ENCODE measurements at places on chromosomes 16 and 17.

GRCh38 chr16:65922923-65923322 is 443.6 kb upstream of the CDH5 start:
- DNase-seq = no peak

GRCh38 chr17:16313139-16314090 is 39.9 kb downstream of the CENPV start:
- peak; percentile 80 for DNase-seq

DNA sequence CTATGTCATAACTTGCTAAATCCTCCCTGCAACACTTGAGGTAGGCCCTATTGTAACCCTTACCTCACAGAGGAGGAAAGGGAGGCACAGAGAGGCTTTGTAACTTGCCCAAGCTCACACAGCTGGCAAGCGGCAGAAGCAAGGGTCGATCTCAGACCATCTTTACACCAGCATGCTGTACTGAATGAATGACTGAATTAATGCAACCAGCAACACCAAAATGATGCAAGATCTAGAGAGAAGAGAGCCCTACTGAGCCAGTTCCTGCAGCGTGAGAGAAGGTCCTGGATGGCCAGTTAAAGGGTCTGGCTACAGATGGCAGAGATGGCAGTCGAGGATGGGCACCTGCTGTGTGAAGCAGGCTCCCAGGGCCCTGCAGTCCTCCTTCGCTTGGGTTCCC is 8.2 kb upstream of the KLHL36 start:
- DNase-seq = no peak

- DNase-seq = no peak
Measured at GRCh38 chr16:73143576-73144422, 95.9 kb upstream of the ZFHX3 start.

DNA sequence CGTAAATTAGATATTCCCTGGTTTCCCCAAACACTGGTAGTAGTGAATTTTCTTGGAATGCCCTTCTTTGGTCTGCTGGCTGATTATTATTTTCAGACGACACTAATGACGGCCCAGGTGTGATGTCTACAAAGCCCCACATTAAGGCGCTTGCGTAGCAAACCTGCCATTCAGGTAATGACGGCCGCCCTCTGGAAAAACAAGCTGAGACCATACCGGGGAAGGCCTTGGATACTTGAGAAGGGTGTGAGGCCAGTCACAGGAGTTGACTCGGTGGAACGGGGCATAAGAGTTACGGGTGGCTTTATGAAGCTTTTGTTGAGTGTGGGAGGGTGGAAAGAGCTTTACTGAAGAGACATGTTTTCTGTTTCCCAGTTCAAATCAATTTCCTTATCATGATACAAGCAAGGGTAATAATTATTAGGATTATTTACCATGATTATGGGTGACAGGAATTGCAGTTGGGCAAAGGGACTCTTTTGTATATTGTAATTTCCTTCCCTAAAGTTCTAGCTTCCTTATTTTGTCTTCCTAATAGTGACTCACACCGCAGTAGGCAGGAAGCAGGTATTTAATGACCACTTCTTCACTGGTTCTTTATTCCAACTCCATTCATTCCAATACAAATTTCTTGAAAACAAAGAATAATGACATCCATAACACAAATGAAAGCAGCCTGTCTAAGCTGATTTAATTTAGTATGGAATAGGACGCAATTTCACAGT is 24.8 kb downstream of the KRT23 start:
- DNase-seq = no peak

GRCh38 chr16:75617121-75617520 is 6.0 kb downstream of the ADAT1 start:
- DNase-seq = no peak

DNA sequence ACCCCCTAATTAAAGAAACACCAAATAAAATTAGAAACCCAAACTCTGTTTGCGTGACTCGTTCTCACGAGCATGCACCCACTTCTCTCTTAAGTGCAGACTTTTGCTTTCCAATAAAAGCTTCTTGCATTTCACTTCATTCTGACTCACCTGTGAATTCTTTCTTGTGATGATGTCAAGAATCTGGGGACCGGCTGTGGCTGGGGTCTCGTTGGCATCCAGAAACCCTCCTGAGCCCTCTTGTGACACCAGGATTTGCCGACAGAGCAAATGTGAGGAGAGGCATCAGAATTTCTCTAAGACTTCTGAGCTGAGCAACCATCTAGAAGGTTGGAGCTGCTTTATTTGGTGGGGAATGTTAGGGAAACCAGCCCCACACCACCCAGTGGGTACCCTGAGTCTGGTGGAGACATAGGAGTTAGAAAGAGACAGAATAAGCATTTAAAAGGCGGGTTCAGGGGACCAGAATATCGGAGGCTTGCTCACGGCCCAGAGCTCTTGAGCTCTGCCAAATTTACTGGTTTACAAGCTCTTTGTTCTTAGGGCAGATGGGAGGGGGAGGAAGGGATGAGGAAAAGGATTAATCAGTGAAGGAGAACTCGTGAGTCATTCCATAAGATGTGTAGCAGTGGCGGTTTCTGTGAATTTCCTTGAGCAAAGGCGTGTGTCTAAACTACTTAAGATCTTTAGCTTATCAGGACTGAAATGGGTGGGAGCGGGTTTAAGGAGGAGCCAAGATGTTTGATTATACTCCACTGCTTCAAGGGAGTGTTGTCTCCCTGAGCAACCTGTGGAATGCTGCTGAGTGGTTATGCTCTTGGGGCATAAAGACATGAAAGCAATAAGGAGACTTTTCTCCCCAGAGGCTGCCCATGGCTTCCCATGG is 24.2 kb upstream of the TMC5 start:
- peak; percentile 70 for DNase-seq

DNA sequence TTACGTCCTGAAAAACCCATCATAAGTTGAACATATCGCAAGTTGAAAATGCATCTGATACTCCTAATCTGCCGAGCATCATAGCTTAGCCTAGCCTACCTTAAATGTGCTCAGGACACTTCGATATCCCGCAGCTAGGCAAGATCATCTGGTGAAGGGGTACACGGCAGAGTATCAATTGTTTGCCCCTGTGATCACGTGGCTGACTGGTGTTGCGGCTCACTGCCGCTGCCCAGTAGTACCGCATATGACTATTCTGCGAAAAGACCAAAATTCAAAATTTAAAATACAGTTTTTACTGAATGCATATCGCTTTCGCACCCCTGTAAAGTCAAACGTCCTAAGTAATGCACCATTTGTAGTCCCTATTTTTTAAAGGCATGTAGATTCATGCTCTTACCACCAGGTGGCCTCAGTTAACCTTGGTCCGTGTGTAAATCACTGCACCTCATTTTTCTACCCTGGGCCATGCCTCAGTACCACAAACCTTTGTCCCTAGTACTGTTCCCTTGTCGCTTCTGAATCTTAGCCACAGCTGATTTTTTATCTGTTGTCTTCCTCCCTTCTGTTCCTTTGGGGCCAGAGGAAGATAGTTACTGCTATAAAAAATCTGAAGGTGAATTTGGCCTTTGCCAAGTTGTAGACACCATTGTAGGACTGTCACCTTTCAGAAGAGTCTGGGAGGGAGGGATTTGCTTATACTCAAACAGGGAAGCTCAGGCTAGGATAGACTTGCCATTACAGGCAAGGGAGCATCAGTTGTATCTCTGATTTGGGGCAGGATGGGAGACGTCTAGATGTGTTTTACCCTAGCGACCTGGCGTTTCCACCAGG is 34.4 kb downstream of the WWP2 start:
- peak; percentile 28 for DNase-seq

- no peak for DNase-seq
Measured at GRCh38 chr17:65261152-65261551, 124.0 kb downstream of the RGS9 start.

DNA sequence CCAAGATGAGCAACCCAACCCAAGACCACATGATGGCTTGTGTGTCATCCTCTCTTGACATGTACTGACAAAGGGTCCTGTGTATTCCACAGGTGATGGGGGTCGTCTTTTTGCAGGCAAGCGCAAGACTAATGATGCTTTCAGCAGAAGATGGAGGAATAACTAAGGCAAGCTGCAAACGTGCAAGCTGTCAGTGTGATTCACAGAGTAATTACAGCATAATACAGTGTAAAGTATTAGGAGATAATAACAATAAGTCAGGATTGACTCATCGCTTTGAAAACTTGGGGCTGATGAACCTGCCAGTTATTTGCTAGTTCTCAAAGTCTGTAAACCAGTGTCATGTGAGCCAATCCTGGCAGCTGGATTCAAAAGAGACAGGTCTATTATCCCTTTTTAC is 41.6 kb upstream of the ASIC2 start:
- DNase-seq = no peak

Data from kidney epithelial cell (primary cell).